ENCODE measurements at places on chromosomes 2 and 18.
A peak's percentile ranks its signal among the peaks of the same experiment; 100 is the strongest.

GRCh38 chr2:228917220-228917619 lies 353.9 kb downstream of the PID1 start:
- DNase-seq, result no peak

GRCh38 chr2:174574657-174575056 lies 22.9 kb downstream of the WIPF1 start:
- peak; percentile 44 for DNase-seq

GRCh38 chr2:74843433-74843832 lies 9.5 kb downstream of the HK2 start:
- DNase-seq, result no peak

DNA sequence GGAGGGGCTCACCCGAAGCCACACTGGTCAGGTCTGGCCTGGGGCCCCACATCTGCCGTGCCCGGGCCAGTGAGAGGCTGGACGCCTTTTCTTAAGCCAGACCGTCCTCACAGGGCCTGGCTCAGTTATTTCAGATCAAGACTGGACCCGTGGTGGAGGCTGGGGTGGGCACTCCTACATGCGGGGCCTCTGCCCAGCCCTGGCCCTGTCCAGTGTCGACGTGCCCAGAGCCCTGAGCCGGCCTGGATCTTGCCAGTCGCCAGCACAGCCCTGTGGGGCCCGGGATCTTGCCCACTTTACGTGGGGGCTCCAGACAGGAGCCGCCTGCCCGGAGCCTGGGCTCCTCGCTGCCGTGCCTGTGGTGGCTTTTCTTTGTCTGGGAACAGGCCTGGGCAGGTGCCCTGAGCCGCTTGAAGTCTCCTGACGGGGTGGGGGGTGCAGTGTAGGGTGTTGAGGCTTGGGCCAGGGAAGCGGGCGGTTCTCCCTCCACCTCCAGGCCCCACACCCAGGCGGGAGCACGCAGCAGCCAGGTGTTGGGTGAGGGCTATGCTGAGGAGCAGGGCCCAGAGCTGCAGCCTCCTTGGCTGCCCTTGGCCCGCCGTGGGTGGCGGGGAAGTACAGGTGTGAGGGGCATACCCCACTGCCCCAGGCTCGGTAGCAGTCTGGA lies 6.0 kb downstream of the GPC1 start:
- peak; percentile 74 for DNase-seq

- DNase-seq, result no peak
These were observed 34.7 kb downstream of the WDR33 start for GRCh38 chr2:127776122-127776780.
